ENCODE measurements at places on chromosomes 12 and 14.

GRCh38 chr14:75612157-75612556 lies 33.7 kb downstream of the FLVCR2 start:
- DNase-seq = no peak

GRCh38 chr12:92665496-92665895 lies 37.3 kb upstream of the PLEKHG7 start:
- DNase-seq = no peak

- peak; percentile 22 for DNase-seq
Observed at GRCh38 chr14:99971941-99972747, 93.1 kb upstream of the EVL start.

DNA sequence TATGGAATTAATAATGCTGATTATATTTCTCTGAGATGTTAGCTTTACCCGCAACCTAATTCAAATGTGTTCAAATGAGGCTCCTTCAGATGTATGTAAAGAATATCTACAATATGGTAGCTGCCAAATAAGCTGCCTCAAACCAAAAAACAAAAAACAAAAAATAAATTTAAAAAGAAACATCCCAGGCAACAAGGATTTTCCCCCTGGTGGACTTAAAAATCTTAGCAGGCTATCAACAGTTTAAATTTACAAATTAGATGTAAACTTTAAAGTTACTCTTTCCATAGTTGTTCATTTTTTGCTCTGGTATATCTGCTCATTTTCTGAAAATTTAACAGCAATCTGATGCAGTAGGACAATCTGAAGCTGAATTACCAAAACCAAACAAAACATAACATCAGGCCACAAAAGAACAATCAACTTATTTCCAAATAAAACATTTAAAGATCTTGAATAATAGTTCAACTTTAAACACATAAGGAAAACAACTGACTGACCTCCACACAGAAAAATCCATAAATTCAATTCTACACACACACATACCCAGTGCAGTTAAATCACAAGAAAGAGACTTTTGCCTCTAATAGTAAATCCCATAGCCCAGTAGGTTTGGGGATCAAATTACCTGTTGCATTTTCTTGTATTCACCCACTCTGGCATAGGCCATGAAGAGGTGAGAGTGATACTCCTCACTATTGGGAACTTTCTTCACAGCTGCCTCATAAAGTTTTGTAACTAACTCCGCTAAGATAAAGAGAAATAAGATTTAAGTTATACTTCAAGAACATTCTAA lies 21.3 kb downstream of the NAA25 start:
- no peak for DNase-seq

DNA sequence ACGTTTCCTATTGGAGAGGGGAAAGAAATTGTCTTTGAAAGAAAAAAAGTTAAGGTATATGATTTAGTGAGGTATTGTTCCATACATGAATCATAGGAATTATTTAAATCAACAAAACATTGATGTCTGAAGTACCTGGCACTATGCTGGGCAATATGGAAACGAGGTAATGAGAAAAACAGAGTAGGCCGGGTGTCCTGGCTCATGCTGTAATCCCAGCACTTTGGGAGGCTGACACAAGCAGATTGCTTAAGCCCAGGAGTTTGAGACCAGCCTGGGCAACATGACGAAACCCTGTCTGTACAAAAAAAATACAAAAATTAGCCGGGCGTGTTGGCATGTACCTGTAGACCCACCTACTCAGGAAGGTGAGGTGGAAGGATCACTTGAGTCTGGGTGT lies 45.9 kb downstream of the AEBP2 start:
- DNase-seq = no peak

- DNase-seq = no peak
Observed at GRCh38 chr12:47816403-47817271, 3.1 kb downstream of the HDAC7 start.

- no peak for DNase-seq
Observed at GRCh38 chr12:100345020-100345767, 11.7 kb upstream of the SLC17A8 start.

GRCh38 chr12:111408116-111408440 lies 2.4 kb downstream of the SH2B3 start:
- DNase-seq = no peak

DNA sequence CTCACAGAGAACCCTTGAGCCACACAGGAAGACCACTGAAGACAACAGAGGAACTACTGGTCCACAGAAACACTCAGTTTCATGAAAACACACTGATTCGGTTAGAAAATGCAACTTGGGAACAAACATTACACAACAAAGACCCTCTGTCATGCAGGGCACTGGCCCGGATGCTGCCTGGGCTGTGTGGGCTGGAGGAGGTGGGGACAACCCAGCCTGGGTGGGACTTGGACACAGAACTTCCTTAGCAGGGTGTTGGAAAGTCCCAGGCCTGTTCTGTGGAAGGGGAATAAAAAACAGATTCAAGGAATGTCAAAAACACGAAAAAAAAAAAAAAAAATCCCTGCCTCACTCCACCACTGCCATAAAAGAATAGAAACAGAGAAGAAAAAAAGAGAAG lies 181.0 kb downstream of the MON2 start:
- DNase-seq = no peak

GRCh38 chr14:76761960-76762410 lies 717 bp downstream of the VASH1 start:
- no peak for DNase-seq

- DNase-seq = no peak
Observed at GRCh38 chr12:107091989-107092641, 1.2 kb downstream of the CRY1 start.

DNA sequence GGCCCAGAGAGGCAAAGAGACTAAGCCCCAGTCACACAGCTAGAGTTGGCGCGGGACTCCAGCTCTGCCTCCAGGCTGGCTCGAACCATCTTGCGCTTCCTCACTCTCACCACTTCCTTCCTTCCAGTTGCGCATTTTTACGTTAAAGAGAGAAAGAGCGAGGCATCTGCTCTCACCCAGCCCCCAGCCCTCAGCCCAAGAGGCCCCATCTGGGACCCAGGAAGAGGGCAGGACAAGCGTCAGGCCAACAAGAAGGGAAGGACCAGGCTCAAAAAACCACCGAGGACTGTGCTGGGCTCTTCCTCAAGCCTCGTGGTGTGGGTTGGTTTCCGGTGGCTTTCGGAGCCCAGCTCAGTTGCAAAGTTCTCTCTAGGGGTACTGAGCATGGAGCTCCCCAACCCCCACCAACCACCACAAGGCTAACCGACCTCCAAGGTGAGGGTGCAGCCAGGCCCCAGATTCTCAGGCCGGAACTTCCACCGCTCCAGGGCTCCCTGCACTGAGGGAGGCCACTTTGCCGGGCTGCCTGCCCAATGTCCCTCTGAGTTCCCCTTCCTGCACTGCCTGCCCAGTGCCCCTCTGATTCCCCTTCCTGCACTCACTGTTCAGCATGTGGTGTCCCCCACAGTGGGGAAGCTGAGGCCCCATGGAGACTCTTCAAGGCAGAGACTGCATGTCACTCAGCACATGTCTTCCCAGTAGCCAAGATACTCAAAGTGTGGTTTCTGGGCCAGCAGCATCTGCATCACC lies 35.9 kb downstream of the TESC start:
- DNase-seq = no peak

DNA sequence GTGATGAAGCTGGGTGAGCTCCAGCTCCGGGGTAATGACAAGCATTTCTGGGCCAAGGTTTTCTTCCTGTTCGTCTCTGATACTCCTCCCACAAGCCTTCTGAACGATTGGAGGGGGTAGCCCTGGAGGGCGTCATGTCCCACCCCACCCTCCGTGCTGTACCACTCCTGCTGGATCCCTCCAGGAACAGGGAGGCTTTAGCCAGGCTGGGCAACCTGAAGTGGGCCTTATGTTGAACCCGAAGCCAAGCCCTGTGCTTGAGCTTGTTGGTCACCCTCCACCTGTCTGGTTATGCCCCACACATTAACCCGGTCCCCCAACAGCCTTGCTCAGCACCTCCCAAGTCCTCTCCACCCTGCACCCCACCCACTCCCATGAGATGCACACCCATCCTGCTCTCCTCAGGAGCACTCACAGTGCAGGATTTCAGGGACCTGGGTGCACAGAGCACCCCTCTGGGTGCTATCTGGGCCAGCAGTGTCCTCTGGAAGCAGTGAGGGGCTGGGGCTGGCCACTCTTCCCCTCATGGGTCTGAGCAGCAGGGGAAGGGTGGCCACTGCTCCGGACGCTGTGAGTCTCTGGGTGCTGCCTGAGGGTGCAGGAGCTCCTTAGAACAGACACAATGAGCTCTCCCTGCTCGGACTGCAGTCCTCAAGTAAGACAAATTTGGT lies 6.8 kb upstream of the KRT83 start:
- DNase-seq = no peak

DNA sequence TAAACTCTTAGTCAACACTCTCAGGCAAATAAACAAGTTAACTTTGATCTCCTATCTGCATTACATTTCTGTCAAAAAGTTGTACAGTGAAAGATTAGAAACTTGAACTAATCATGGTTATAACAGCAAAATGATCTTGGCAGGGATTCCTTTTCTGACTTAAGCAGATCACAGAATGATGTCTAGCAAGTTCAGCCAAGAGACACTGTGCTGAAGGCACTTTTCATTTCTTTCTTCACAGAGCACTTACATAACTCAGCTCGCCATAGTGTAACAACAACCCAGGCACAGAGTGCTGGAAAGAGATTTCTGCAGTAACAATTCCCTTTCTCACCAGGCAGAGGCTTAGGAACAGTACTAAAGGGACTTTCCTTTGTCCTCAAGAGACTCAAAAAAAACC lies 19.6 kb upstream of the CSRP2 start:
- DNase-seq = no peak

DNA sequence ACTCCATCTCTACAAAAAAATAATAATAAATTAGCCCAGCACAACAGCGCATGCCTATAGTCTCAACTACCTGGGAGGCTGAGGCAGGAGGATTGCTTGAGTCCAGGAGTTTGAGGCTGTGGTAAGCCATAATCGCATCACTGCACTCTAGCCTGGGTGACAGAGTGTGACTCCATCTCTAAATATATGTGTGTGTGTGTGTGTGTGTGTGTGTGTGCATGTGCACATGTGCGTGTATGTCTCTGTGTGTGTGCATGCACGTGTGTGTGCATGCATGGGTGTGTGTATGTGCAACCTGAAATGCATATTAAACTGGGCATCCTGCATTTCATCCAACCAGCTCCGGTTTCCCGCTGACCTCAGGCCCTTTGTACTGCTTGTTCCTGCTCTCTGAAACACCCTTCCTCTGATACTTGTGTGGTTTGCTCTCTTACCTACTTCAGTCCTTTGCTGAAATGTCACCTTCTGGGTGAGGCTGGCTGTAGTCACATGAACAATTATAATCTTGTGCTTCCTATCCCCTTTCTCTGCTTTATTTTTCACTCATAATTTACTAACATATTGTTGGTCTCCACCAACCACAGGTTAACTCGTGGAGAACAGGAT lies 46.9 kb downstream of the PHLDA1 start:
- no peak for DNase-seq

DNA sequence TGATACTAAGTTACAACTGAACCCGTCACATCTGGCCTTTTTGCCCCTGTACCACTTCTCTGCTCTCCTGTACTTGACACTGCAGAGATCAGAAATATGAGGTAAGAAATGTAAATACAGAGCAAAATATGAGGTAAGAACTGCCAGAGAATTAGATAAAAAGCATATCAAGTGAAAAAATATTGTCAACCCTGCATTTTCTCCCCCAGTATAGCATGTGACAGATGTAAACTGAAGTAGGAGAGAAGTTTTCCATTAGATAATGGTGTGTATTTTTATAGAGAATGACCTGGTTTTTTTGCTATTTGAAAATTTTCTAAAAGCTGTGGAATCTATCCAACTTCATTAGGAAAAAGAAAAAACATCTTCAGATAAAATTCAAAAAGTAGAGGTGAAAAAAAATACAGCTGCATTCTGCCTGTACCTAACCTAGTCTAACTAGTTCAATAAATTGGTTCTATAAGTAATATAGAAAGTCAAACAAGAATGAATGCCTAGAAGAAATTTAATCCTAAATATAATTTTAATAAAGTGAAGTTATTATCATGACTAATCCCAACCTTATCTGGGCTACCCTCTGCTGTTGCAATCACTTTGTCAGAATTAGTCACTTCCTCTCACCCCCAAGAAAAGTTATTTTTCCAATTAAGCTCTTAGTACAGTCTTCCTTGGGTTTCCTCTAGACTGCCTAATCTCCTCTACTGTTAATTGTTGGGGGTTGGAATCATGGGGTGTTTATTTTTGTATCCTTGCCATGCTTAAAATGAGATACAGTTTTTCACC lies 210.0 kb downstream of the RASSF9 start:
- DNase-seq = no peak

DNA sequence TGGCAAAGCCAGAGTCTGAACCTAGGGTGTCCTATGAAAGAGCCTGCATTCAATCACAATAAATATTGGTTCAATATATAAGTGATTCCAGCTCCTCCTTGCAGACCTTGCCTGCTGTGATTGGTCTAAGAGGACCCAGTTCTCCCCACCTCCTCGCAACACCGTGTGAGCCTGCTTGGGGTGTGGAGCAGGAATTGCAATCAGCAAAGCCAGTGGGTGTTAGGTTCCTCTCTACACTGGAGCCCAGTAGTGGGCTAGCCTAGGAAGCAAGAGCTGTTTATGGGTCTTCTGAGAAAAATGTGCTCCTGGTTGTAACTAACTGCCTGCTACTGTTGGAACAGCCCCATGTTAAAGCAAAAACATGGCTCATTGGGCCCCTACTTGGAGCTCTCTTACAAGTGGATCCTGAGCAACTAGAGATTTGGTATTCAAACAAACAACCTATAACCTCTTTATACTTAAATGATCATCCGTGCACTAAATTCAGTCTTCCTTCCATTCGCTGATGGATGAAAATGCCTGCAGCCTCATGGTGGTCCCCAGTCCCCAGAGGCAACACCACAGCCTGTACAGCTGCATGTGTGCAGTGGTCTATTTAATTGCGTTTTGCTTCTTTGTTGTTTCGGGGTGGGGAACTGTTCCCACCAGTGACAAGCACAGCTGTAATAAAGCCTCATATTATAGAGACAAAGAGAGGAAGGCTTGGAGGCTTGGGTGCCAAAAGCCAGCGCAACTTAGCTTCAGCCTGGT lies 3.7 kb upstream of the SELPLG start:
- DNase-seq = no peak

DNA sequence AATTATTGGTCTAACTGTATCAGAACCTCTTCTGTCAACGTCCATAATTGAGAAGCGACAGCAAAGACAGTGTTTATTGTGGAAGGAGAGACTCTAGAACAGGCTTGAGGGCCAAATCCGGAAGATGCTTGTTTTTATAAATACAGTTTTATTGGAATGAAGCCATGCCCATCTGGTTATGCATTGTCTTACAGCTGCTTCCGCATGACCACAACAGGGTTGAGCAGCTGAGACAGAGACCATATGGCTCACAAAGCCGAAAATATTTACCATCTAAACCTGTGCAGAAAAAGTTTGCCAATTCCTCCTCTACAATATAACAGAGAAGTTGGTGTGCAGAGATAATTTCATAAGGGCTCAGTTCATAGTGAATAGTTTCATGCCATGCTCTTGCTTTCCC lies 24.5 kb downstream of the PRKAB1 start:
- DNase-seq = no peak
